ENCODE measurements at places on chromosomes 3 and 15.

- DNase-seq: no peak
Observed at GRCh38 chr3:119352863-119353527, 58.8 kb downstream of the ARHGAP31 start.

DNA sequence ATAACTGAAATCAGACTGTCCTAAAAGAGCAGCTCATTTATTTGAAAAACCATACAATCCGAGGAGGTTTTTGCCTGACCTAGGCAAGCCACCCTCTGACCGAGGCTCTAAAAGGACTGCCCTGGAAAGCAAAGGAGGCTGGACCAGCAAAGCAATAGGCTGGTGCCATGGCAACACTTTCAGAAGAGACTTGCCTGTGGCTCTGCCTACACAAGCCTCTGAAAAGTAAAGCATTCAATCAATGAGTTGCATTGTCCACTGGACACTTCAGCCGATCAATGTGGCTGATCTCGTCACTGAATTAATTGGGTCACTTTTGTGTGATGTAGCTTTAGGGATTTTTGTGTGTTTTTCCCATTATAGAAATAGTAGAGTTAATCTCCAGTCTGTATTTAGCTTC is 99.1 kb upstream of the SEMA6D start:
- no peak for DNase-seq

GRCh38 chr3:7205535-7205934 is 344.6 kb downstream of the GRM7 start:
- no peak for DNase-seq

- peak; percentile 73 for DNase-seq
Observed at GRCh38 chr3:14885307-14885706, 62.1 kb upstream of the NR2C2 start.

DNA sequence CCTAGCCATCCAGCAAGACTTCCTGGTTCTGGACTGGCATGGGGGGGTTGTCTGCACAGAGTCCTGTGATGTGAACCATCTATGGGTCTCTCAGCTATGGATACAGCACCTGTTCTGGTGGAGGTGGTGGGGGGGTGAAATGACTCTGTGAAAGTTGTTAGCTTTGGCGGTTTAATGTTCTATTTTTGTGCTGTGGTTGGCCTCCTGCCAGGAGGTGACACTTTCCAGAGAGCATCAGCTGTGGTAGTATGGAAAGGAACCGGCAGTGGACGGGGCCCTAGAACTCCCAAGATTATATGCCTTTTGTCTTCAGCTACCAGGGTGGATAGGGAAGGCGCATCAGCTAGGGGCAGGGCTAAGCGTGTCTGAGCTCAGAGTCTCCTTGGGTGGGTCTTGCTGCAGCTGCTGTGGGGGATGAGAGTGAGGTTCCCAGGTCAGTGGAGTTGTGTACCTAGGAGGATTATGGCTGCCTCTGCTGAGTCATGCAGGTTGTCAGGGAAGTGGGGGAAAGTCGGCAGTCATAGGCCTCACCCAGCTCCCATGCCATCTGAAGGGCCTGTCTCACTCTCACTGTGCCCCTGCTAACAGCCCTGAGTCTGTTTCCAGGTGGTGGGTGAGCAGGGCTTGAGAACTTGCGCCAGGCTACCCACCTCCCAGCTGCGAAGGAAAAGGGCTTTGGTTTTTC is 7.1 kb upstream of the LARS2 start:
- no peak for DNase-seq

DNA sequence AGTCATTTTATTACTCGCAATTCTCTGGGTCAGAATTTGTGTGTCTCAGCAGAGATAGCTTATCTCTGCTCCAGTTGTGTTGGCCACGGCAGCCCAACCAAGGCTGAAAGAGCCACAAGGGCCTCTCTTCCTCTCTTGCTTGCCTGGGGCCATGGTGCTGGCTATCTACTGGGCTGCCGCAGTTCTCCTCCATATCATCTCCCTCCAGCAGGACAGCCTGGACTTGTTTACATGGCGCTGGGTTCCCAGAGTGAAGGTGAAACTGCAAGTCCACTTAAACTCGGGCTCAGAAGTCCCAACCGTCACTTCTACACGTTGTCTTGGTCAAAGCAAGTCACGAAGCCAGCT is 134.8 kb downstream of the UACA start:
- no peak for DNase-seq

- DNase-seq: no peak
Observed at GRCh38 chr3:55701997-55702396, 214.9 kb upstream of the WNT5A start.

DNA sequence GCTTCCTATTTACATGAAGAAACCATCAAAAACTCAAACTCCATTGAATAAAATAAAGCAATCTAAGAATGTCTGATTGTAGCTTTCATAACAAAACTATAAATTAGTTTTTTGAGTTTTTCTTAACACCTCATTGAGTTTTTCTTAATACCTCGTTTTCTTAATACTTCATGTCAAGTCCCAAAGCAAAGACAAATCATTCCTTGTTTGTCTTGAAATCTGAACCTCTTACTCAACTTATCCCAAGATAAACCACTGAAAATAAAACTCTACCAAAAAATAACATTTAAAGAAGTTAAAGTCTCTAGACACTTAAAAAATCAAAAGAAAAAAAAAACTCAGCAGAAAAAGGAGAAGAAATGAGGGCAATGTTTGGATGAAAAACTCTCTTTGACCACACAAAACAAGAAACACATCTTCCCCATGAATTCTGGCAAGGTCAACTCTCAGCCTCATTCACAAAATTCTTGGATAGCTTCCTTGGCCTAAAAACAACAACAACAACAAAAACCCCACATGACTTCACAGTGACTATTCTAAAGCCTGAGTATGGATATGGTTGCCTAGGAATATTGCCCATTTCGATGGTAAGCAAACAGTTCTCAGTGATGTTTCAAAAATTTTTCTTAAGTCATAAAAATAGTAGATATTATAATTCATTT is 38.2 kb downstream of the TMCC1 start:
- no peak for DNase-seq

DNA sequence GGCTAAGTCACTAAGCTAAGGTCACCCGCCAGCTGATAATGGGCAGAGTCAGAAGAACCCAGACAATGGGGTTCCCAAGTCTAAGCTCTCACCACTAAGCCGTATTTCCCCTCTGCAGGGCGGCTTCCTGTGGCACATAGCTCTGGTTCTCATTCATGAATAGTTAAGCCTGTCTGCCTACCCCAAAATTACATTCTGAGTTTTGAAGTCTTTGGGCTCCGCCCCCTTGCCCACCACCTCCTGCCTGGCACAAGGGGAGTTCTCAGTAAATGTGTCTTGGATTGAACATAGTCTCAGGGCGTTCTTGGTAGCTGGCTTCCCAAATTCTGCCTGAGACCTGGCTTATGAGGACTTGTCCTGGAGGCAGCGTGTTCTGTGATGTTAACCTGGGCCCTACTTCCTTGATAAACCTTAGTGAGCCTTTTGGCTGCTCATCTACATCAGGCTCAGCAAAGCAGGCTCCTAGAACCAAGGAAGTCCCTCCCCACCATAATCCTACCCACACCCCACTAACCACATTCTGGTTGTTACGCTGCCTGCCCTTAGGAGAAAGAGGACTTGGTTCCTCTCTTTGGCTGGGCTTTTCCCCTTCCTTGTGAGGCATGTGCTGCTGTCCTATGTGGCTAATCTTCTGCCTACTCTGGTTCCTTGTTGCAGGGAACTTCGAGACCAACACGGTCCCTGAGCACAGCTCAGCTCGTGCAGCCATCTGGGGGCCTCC is 54.9 kb downstream of the STARD5 start:
- DNase-seq: peak; percentile 38

GRCh38 chr3:105878061-105878460 is 9.2 kb upstream of the CBLB start:
- no peak for DNase-seq

- DNase-seq: no peak
Observed at GRCh38 chr15:85394554-85395333, 14.3 kb downstream of the AKAP13 start.

DNA sequence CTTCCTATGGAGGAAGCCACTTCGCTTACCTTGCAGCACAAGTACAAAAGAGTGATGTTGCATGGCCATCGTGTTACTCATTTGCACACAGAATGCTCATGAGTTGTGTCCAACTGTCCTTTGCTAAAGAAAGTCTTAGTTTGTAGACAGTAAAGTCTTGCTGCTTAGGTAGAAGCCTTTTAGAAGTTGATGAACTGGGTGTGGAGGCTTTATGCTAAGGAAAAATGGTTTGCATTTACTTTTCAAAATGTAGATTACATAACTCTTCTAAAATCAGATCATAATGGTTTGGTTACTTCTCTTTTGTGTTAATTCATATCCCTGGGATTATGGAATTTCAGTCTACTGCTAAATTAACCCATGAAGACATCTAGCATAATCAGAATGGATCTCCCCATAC is 84.5 kb upstream of the FLNB start:
- no peak for DNase-seq

DNA sequence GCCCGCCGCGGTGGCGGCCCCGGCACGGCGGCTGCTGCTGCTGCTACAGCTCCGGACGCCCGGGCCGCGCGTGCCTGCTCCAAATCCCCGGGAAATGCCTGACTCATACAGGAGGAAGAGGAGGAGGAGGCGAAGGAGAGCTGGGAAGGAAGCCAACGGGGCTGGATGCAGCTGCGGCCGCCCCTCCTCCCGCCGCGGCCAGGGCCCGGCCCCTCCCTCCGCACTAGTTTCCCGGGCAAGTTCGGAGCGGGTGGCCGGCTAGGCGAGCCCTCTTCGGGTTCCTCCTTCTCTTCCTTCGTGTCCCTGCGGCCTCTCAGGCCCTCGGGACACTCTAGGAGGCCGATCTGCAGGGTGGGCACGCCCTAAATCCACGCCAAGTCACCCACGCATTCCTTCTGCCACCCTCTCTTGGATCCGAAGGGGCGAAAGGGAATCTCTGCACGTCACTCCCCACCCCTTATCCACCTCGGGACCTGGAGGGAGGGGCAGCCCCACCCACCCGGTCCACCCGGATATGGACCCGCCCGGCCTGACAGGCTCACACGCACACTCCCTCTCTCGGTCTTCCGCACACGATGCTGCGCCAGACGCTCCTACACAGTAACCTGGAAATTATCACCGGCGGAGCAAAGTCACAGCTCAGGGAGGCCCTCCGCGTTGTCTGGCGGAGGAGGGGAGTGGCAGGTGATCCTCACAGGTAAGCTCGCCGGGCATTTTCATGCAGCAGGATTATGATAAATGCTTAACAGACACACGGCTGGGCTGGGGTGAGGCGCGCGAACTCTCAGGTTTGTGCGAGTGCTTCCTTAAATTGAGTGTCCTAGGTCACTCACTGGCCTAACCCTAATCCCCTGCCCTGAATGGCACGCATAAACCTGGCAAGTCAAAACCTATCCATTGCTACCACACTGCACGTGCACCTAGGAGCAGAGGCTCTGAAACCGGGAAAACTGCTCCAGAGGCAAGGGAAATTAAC is at the start of the genes OSBPL10 and ZNF860:
Gene OSBPL10, minus strand, starts transcription at position 57 of the 976 bp plus-strand sequence. CDS start 83 bp downstream, outside the sequence.
Gene ZNF860, plus strand, starts transcription at position 545 of the 976 bp plus-strand sequence. CDS start 7,330 bp downstream, outside the sequence.
- DNase-seq: peak; percentile 93

GRCh38 chr3:94115482-94115881 is 52.6 kb downstream of the NSUN3 start:
- no peak for DNase-seq

DNA sequence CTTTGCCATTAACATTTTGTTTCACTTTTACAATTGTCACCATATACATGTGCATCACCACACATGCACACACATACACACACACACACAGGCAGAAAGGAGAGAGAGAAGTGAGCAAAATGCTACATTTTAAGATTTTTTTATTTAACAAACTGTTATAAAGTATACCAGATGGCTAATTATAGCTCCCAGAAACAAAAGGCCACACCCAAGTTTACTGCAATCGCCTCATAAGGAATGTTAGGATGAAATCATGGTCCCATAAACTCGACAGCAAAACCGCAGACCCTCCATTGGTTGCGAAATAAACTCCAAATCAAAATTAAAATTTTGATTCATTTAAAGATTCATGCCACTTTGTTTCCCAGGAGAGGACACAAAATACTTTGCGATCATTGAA is 16.1 kb upstream of the C15orf61 start:
- no peak for DNase-seq

GRCh38 chr15:73897441-73898261 is 24.3 kb downstream of the TBC1D21 start:
- peak; percentile 91 for DNase-seq

GRCh38 chr3:120497818-120498217 is 47.0 kb upstream of the FSTL1 start:
- no peak for DNase-seq

DNA sequence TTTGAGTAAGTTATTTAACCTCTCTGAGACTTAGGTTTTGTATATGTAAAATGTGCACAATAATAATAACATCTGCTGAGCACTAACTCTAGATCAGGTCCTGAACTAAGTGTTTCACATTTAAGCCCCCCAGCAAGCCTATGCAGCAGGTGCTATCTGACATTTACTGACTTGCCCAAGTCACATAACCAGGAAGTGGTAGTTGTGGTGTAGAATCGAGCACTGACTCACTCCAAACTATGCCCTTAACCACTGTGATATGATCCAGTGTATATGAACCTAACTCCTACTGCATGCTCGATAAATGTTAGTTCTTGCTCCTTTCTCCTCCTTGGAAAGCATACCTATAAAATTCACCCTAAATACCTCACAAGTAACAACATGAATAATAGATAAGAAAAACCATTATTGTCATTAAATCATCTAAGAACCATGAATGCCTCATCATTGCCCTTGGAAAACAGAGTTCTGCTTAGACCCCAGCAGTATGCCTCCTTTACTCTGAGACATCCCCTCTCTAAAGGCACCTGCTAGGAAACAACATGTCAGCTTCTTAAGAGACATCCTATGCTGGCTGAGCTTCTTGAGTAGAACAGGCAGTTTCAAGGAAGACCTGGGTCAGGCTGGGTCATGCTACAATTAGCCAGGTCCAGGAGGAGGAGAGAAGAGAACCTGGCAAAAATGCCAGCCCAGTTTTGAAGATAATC is 3.0 kb upstream of the SHC4 start:
- no peak for DNase-seq

DNA sequence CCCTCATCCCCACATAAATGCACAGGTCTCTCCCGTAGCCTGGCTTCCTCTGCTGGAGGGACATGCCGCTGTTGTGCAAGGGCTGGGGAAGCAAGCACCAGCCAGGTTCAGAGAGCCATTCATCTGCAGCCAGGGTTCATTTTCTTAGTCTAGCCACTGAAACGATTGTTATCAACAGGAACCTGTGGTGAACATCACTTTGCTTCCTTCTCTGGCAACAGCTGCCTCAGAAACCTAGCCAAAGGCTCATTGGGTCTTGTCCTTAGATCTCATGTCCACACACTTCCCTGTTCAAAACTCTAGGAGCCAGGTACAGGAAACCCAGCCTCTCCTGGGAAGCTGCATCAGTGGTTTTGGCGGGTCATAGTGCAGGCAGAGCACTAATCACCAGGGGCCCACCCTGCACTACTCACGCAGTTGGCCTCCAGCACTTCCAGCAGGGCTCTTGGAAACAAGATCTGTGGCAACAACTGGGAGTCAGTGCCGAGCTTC is 47.0 kb downstream of the OXNAD1 start:
- DNase-seq: no peak

DNA sequence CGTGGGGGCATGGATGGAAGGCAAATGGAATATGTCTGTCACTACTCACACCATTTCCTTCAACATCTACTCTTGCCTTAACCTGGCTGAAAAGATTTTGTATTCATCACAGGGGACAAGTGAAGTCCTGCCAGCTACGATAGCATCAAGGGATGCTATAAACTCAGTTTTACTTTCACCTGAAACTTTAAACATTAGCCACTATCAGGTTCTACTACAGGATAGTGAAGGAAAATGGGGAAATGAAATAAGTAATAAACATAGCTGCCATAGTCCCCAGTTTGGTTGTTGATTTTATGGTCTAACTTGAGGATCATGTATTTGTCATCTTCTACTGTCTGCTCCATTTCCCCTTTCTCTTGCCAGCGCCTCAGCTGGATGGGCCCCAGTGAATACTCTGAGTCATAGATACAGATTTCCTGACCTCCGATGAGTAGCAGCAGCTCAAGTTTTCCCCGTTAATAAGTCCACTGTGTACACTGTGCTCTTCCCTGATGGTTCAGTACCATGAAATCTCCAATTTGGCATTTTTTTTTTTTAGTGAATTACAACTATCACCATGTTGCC is 338.2 kb upstream of the SLCO3A1 start:
- DNase-seq: no peak
